ENCODE measurements at places on chromosomes 12 and 14.

GRCh38 chr12:121942145-121942718 lies 23.8 kb downstream of the CFAP251 start:
- DNase-seq, result no peak

DNA sequence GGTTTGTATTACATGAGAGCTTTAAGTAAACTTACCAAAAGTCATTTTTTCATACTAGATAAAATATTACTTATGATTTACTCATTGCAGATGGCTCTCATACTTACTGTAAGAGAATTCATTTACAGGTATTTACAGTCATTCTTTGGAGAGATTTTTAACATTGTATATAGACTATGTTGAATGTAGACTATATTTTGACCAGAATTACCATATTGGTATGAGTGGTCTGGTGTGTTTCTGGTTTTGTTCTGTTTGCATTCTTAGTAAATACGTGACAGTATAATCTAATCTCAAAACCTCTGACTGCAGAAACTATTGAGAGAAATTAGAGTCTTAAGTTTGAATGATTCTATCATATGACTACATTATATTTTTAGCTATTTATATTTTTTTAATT lies 91.1 kb downstream of the USP15 start:
- no peak for DNase-seq

GRCh38 chr14:99810559-99810874 lies 17.3 kb downstream of the EML1 start:
- no peak for DNase-seq

- no peak for DNase-seq
Observed at GRCh38 chr12:42486407-42486806, 103.1 kb downstream of the PRICKLE1 start.

GRCh38 chr14:75991753-75992152 lies 6.2 kb downstream of the IFT43 start:
- no peak for DNase-seq

All from NCI-H1092 treated with DMSO at 0.1 percent for 48 hours (cell line).